Activated naive CD4-positive, alpha-beta T cell (primary cell): ENCODE measurements at places on chromosomes 13 and 19.

DNA sequence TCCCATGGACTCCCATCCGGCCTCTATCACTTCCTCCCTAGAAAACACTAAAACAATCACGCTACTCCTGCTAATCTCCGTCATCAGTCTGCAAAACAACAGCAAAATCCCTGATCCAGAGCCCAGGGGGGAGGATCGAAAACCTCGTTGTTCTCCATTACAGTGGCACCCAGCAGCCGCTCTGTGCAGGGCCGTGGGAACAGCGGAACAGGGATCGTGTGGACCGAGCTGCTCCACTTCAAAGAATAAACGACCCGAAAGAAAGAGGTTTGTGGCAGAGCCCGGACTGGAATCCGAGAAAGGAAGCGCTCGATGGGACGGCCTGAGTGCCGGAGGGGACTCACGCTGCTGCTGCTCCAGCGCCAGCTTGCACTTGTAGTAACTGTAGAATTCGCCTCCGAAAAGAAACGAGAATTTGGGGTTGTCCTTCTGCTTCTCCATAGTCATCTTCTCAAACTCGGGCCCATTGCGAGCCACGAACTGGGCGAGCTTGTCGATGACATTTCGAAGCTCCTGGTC, 652 bp downstream of the CHERP start:
- no peak for DNase-seq

GRCh38 chr13:76398425-76398824, 487.8 kb downstream of the KCTD12 start:
- no peak for DNase-seq

DNA sequence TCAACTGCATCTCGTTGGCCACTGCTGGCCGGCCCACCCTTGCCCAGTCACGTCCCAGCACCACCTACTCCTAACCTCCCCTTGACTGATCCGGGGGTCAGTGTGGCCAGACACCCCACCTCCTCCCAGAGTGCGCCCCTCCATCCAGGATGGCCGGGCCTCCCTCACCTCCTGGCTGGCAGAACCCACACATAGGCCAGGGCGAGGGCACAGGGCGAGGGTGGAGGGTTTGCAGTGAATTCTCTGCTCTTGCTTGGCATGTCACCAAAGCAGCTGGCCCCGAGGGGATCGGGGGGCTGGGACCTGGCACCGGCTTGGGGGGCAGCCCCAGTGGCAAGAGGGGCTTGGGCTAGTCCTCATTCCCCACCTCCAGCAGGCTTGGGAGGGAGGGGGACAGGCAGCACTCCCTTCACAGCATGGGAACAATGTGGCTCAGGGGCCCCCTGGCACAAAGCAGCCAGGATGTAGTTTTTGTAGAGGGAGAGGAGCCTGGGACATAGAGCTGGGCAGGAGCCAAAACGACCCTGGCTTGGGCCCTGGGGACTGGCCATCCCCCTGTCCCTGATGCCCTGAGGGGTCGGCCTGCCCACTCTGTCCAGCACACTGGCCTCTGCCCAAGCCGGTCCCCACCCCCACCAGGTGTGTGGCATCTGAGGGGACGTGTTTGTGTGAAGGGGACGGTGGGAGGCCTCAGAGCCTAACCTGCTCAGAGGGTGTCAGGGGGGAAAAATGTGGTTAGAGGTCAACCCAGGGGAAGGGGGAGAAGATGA, 28.5 kb upstream of the ASF1B start:
- no peak for DNase-seq

- no peak for DNase-seq
Observed at GRCh38 chr19:8123683-8124082, 25.7 kb downstream of the FBN3 start.

- DNase-seq, result no peak
Observed at GRCh38 chr19:3821156-3821555, 35.0 kb upstream of the MATK start.

DNA sequence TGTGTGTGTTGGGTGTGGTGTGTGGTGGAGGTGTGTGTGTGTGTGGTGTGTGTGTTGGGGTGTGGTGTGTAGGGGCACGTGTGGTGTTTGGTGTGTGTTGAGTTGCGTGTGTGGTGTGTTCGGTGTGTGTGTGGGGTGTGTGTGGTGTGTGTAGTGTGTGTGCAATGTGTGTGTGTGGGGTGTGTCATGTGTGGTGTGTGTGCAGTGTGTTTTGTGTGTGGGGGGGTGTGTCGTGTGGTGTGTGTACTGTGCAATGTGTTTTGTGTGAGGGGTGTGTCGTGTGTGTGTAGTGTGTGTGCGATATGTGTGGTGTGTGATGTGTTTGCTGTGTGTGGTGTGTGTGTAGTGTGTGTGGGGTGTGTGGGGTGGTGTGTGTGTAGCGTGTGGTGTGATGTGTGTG, 6.0 kb upstream of the KPTN start:
- no peak for DNase-seq

- no peak for DNase-seq
Observed at GRCh38 chr13:99215184-99215830, 14.7 kb downstream of the UBAC2 start.

GRCh38 chr19:3710265-3710812, 2.2 kb downstream of the TJP3 start:
- DNase-seq, result no peak

DNA sequence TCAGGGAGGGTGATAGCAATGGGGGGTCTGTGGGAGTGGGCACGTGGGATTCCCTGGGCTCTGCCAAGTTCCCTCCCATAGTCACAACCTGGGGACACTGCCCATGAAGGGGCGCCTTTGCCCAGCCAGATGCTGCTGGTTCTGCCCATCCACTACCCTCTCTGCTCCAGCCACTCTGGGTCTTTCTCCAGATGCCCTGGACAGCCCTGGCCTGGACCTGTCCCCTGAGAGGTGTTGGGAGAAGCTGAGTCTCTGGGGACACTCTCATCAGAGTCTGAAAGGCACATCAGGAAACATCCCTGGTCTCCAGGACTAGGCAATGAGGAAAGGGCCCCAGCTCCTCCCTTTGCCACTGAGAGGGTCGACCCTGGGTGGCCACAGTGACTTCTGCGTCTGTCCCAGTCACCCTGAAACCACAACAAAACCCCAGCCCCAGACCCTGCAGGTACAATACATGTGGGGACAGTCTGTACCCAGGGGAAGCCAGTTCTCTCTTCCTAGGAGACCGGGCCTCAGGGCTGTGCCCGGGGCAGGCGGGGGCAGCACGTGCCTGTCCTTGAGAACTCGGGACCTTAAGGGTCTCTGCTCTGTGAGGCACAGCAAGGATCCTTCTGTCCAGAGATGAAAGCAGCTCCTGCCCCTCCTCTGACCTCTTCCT, 9.3 kb upstream of the CEACAM7 start:
- DNase-seq, result no peak

DNA sequence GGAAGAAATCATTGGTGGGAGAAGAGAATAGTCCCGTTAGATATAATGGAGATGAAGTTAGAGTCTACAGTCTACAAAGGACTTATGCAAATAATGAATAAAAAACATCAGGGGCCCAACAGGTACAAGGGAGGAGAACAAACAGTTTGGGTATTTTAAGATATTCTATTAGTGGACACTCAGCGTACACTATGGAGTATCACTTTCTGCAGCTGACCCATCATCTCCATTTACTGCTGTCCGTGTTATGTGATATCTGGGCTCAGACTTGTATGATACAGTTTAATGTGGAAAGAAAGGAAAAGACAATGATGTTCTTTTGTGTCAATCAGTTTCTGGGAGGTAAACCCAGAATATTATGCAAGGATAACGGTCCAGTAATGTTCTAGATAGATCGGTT, 126.2 kb downstream of the RAB20 start:
- DNase-seq, result no peak

GRCh38 chr13:25391932-25392331, 20.2 kb downstream of the ATP8A2 start:
- no peak for DNase-seq

GRCh38 chr13:44934724-44935123, 54.5 kb downstream of the NUFIP1 start:
- no peak for DNase-seq

DNA sequence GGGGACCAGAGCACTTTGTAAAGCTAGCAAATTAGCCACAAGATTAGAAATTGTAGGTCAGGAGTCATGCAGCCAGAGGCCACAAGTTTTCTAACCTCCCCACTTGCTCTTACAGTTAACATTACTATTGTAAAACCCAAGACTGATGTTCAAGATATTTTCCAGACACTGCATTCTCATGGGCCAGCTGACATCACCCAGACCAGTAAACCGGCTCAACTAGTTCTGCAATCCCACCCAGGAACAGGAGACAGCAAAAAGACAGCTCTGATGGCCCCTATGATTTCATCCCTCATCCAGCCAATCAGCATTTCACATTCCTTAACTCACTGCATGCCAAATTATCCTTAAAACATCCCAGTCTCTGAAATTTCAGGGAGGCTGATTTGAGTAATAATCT, 178.5 kb downstream of the PRR20E start:
- DNase-seq, result no peak

DNA sequence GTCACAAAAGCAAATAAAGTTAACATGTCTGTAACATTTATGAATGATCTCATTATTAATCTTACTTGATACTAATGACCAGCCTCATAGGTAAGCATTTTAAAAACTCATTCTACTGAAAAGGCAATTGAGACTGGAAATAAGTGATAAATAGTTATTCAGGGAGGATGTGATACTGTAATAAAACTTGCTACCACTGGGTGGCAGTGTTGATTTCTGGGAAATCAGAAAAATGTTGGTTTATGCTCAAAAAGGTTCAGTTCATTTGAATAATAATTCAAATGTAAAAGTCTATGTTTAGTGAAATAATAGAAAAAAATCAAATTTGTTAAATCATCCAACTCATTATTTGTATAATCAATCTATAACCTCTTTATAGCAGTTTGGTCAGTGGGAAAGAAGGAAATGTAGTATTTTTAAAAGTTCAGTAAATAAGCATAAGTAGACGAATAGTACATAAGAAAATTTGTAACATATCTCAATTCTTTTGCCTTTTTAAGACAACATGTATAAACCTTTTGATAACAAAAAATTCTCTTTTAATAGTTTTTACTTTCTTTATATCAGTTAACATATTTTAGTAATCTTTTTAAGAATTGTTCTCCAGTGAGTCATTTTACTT, 9.6 kb downstream of the ABHD13 start:
- no peak for DNase-seq

GRCh38 chr19:17495639-17496296, 15.7 kb upstream of the PGLS start:
- DNase-seq, result no peak

DNA sequence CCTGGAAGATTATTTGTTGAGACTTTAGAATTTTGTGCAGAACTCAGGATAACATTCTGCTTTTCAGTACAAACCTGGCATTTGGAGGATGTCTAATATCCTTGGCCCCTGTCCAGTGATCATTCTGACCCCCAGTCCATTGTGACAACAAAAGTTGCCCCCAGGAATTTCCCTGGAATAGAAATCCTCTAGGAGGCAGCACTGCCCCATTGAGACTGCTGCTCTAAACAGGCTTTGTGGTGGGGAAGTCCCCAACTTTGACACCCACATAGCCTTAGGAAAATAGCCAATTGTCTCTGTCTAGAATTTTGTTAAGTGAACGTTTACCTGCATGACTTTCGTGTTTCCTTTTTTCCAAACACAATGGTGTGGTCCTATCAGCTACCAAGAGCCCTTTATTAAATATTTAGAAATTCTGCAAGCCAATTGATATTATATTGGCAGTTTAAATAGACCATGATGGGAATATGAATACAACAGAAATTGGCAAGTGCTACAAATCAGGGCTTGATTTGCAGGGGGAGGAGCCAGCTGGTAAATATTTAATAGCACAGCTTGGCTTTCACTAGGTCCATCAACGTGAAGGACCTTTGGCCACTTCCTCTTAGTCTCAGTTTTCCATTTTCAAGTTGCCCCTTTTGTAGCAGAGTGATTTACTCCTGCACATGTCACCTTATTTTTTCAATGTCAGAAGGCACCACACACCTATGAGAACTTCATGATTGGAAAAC, 451.7 kb downstream of the EFNB2 start:
- DNase-seq, result no peak

- no peak for DNase-seq
Observed at GRCh38 chr13:26742691-26743358, 17.8 kb downstream of the GPR12 start.

DNA sequence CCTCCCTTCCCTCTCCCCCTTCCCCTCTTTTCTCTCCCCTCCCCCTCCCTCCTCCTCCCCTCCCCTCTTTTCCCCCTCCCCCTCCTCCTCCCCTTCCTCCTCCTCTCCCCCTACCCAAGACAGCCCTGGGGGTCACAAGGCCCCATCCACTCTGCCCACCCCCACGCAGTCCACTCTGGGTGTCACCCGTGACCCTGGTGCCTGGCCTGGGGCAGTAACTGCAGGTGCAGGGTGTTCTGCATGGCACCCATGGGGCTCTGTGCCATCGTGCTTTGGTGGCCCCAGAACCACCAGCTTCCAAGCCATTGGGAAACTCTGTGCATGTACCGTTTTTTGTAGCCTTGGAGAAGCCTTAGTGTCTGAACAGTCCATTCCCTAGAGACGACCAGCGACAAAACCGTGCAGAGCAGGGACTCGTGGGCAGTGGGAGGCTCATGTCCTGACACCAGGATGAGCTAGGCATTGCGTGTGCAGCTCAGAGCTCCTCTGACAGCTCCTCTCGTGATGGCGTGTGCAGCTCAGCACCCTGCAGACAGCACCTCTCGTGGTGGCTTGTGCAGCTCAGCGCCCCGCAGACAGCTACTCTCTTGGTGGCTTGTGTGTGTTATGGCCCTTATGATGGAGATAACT, 43.7 kb upstream of the F7 start:
- DNase-seq, result no peak

DNA sequence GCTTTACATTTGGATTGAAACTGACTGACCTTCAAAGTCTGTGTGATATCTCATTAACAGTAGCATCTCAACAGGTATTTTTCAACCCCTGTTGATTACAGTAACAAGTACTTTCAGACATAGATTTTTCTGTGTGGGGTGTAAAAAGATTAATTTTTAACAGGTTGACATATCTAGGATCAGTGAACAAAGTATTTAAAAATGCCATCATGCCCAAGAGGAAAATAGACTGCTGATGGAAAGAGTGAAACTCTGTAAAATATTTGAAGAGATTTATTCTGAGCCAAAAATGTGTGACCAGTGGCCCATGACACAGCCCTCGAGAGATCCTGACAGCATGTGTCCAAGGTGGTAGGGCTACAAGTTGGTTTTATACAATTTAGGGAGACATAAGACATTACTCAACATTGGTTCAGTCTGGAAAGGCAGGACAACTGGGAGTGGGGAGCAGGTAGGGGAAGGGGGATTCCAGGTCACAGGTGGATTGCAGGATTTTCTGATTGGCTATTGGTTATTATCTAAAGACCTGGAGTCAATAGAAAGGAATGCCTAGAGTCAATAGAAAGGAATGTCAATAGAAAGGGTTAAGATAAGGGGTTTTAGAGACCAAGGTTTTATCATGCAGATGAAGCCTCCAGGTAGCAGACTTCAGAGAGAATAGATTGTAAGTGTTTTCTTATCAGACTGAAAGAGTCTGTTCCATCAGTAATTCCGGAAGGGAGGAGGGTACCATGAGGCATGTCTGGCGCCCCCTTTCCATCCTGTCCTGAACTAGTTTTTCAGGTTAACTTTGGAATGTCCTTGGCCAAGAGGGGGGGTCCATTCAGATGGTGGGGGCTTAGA, 29.1 kb downstream of the TNFRSF19 start:
- DNase-seq, result no peak

- no peak for DNase-seq
Observed at GRCh38 chr19:41194157-41194552, 1.1 kb downstream of the CYP2S1 start.
